ENCODE measurements at places on chromosomes 13 and 19.

DNA sequence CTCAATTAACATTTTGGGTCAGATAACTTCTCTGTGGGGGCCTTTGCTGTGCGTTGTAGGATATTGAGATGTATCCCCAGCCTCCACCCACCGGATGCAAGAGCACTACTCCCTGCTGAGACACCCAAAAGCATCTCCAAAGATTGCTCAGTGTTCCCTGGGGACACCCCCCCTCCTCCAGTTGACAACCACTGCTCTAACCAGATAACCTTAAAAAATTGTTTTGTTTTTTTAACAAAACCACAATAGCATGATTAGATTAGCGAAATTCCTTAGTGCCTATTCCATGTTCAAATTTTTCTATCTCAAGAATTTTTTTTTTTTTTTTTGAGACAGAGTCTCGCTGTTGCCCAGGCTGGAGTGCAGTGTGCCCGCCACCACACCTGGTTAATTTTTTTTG lies 2.6 kb upstream of the EPN1 start:
- no peak for ATAC-seq

DNA sequence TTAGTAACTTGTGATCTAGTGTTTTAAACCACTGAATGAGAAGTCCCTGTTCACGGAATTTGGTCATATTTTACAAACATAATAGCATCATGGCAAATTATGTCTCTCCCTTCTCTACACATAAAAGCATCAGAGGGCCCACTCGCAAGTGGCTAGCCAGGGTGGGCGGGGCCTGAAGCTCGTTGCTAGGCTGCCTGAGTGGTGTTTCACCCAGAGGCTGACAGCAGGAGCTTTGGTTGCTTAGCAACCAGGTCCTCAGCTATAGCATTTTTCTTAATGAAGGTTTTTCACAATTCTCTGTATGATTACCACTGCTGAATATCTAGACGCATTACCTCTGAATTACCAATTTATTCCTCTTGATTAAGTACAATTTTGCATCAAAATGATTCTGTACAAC lies 126.5 kb downstream of the NALCN start:
- ATAC-seq: peak; percentile 100

DNA sequence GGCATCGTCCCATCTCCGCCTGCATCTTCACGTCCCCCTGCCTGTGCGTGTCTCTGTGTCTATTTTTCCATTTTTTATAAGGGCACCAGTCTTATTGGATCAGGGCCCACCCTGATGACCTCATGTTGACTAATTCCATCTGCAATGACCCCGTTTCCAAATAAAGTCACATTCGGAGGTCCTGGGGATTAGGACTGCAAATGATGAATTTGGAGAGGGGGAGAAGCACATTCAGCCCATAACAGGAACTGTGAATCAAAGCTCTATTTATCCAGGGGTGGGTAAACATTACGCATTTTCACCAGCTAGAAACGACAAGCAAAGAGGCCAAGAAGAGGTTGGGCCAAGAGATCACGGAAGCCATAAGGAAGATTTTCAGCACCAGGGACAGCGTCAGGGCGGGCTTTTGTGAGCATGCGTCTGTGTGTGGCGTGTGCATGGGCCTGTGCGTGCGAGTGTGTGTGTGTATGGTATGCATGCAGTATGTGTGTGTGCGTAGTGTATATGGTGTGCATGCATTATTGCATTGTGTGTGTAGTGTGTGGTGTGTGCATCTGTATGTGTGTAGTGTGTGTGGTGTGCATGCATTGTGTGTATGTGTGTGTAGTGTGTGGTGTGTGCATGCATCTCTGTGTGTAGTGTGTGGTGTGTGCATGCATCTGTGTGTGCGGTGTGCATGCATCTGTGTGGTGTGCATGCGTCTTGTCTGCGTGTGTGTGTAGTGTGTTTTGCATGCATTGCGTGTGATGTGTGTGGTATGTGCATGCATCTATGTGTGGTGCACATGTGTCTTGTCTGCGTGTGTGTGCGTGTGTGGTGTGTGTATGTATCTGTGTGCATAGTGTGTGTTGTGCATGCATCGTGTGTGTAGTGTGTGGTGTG lies 19.6 kb downstream of the CELF5 start:
- peak; percentile 81 for ATAC-seq

DNA sequence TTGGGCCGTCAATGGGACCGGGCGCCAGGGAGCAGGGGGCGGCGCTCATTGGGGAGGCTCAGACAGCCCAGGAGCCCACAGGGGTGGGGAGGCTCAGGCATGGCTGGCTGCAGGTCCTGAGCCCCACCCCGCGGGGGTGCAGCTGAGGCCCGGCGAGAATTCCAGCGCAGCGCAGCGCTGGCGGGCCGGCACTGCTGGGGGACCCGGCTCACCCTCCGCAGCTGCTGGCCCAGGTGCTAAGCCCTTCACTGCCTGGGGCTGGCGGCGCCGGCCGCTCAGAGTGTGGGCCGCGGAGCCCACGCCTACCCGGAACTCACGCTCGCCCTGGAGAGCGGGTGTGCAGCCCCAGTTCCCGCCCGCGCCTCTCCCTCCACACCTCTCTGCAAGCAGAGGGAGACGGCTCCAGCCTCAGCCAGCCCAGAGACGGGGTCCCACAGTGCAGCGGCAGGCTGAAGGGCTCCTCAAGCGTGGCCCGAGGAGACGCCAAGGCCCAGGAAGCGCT lies 1227.4 kb downstream of the PCDH17 start:
- no peak for ATAC-seq

DNA sequence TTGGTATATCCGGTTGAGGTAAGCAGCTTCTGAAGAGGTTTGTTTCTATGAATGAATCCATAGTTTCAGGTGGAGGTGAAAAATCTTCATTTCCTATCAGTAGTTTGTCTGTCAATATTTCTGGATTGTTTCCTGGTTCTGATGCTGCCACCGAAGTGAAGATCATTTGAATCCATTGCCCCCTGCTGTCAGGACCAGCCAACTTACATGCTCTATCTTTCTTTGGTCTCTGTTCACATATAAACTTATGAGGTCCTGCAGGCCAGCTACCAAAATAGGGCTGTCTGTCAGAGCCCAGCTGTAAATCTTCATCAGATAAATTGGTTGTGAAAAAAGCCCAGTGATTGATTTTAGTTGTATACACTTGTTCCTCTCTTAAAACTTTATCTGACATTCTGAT lies 15.2 kb upstream of the N4BP2L1 start:
- ATAC-seq: no peak

DNA sequence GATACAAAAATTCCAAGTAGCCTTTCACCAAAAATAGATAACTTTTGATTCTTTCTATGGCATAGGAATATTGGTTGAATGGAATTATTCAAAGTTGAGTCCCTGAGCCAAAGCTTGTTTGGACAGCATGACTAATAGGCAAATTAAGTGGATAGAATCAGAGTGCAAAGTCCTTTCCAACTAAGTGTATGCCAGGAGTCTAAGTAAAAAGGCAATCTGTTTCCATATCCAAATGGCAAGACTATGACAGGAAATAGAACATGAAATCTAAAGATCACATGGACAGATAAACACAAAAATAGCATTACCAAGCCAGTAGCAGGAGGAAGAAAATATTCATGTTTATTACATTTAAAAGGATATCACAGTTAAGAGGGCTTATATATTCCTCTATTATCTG lies 804.6 kb downstream of the SLITRK6 start:
- ATAC-seq: no peak

DNA sequence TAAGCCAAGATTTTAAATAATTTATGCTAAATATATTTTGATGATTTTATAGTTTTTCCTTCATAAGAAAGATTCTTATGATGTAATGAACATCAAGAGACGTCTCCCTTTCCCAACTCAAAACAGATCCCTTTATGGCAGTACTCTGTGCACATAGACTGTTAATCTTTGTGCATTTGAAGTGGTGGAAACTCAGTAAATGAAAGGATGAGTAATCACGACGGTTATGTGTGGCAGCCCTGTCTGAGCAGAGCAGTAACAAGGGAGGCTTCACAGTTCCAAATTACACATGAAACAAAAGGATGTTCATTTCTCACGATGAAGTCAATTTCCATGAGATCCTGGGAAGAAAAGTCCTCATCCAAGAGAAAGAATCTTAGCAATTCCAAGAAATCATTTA lies 498.1 kb downstream of the KLF5 start:
- peak; percentile 95 for ATAC-seq

DNA sequence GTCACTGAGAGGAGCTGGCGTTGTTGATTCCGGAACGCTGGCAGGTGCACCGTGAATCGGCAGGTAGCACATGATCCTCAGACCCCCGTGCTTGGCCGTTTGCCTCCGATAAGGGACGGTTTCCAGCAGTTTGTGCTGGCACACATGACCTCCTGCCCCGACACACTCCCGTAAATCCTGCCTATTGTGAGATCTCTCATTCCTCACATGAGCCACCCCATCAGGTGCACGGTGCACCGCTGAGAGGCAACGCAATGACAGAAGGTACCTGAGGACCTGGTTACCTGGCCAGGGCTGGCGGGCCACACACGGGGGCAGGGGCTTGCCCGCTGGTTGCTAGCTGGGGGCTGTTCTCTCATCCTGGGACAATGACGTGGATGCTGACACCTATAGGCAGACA lies 2.1 kb upstream of the ADPRHL1 start:
- no peak for ATAC-seq

DNA sequence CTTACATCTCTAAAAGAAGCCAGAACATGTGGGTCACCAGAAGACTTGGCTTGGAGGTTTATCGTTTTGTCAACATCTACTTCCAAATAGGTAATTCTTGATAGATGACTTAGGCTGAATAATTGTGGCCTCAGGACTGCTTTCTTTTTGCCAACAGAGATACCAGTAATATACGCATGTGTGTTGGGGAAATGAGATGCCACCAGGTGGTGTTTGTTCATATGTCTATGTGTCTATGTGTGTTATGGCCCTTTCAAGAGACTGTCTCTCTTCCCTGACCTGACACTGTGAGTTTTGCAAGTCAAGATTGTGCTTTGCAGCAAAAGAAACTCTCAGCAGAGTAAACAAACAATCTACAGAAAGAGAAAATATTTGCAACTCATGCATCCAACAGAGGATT lies 31.6 kb upstream of the METTL21C start:
- ATAC-seq: no peak

DNA sequence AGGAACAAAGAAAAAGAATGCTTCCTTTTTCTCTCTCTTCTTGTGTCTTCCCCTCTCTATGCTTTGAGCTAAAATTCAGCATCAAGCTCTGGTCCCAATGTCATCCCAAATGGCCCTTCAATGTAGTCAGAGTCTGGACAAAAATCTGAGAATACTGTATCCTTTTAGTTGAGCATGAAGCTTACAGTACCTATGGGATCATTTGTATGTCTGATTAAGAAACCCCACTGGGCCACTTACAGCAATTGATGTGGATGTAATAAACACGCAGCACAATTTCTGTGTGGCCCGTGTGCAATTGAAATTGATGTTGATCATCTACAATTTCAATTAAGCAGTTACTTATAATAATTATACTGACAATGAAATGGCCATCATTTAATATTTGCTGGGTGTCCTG lies 188.9 kb upstream of the RNF113B start:
- ATAC-seq: no peak

- peak; percentile 83 for ATAC-seq
Observed at GRCh38 chr19:55605207-55605636, 225 bp upstream of the ZNF865 start.

- no peak for ATAC-seq
Observed at GRCh38 chr13:70407486-70407885, 299.2 kb upstream of the KLHL1 start.

DNA sequence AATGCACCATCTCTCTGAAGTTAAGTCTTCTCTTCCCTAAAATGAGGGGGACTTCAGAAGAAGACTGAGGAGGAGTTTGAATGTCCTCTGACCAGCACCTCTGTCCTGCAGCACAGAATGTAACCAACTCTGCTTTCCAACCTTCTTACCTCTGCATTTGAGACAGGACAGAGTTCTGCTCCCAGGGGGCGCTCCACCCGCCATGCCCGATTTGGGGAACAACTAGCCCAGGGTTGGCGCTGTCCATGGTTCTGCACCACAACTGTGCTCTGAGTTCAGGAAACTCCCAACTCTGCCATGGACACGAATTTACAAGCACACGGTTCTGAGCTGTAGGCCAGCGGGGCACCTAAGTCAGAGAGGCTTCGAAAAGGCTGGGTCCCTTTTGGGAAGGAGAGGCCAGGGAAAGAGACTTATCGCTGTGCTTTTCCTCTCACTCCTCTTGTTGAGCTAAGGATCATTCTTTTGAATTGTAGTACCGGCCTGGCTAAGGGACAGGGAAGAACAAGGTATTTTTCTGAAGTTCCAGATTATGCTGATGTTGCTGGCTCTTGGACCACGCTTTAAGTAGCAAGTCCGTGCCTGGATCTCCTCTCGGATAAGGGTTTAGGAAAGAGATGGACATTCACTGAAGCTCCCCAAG lies 22.2 kb downstream of the SIGLEC5 start:
- peak; percentile 91 for ATAC-seq

- ATAC-seq: peak; percentile 73
Observed at GRCh38 chr19:6047741-6048251, 62.5 kb downstream of the RFX2 start.

DNA sequence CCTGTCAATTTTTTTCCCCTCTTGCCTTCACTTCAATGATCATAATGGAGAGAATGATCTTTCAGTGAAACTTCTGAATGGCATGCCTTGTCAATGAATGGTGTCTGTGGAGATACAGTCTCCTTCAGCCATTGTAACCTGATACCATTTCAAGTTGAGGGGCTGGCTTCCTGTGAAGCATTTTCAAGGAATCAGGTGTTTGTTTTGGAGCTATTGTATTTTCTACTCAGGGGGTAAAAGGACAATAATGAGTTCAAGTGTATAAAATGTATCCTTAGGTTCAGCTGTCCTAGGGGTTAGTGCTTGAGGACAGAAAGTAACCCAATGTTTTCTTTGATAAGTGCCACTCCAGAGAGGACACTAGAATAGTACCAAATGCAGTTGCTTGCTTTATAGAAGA lies 23.8 kb upstream of the CBY2 start:
- ATAC-seq: no peak

DNA sequence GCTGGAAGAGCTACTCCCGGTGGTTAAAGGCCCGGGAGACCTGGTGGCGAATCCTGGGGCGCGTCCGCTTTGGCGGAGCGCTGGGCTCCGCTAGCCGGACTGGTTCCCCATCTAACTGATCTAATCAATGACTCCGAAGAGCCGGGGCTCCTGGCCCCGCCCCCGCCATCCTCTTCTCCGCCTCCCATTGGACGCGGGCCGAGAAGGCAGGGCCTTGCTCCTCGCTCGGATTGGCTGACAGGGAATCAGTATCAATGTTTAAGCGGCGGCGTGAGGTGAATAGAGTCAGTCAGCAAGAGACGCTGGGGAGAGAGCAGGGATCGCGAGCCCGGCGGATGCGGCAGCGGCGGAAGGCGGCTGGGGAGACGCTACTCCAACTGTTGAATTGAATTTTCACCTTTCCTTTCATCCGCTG lies 1.7 kb upstream of the PCDH17 start:
- peak; percentile 86 for ATAC-seq
